C1 segment of cervical spinal cord (tissue), 14 donors: ENCODE measurements at places on chromosomes 1 and 21.

GRCh38 chr1:240122639-240123613 lies 31.2 kb downstream of the FMN2 start:
- no peak for DNase-seq

- peak; percentile 6 for DNase-seq
Measured at GRCh38 chr1:11858968-11859871, 475 bp upstream of the NPPB start.

DNA sequence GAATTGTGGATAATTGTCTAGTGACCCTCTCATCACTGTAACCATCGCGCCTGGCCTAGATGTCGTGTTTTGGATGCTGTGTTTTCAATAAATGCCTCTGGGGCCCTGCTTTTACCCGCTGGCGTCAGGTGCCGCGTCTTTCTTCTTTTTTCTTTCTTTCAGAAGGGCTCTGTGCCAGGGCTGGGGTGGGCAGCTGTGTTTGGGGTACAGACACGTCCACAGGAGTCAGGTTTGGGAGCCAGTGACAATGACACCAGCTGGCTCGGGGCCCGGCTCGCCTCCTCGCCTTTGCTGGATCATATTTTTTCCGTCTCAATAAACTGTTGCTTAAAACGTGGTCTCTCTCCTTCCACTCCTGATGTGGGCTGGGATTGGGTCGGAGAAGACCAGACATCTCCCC lies 16.1 kb downstream of the TMEM201 start:
- no peak for DNase-seq

GRCh38 chr1:183516725-183517124 lies 44.4 kb downstream of the SMG7 start:
- DNase-seq, result no peak

GRCh38 chr1:49424782-49425181 lies 599.0 kb downstream of the AGBL4 start:
- no peak for DNase-seq

- no peak for DNase-seq
Measured at GRCh38 chr1:157103268-157103667, 3.7 kb upstream of the ETV3L start.

DNA sequence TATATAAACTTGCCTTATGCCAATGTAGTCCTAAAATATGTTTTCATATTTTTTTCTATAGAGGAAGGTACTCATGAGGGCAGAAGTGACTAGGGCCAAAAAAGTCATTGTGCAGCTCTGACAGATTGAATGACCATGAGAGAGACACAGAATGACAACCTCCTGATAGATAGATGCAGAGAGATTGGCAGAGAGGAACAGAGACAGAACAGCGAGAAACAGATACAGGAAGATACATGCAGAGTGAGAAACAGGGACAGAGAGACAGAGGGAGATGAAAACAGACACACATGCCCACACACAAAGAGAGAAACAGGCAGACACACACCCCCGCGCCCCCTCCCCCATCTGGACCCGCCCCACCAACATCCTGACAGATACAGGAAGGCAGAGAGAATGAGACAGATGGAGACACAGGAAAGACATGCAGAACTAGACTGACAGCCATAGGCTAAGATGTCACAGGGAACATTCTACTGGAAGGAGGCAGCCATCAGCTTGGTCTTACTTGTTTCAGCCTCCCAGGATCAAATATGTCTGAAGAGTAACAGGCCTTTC lies 211.1 kb downstream of the ST6GALNAC3 start:
- no peak for DNase-seq

DNA sequence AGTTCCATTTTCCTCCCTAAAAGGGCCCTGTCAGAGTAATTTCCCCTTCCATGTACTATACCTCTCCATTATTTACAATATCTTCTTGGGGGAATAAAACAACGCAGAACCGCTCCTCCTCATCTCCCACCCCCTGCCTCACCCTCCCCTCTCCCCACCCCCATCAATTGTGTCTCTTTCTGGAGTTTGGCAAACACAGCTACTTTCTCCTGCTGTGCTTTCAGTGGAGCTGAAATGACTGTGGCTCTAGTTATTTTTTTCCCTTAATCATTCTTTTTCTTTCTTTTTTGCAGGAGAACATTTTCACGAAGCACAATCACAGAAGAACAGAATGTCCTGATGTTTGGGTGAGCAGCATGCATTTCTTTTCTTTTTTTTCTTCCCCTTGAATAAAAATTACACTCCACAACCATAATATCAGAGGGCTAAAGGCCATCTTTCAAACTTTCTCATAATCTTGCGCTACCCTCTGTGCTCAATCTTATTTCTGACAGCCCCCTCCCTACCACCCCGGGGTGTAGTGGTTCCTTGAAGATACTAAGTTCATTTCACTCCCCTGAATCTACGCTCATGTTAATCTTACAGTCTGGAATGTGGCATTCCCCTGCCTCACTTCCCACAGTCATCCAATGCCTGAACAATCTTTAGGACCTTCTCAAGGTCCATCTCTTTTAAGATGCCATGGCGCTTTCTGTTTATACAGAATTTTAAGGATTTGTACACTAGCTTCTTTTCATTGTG lies 8.8 kb upstream of the PLXNA2 start:
- DNase-seq, result no peak

DNA sequence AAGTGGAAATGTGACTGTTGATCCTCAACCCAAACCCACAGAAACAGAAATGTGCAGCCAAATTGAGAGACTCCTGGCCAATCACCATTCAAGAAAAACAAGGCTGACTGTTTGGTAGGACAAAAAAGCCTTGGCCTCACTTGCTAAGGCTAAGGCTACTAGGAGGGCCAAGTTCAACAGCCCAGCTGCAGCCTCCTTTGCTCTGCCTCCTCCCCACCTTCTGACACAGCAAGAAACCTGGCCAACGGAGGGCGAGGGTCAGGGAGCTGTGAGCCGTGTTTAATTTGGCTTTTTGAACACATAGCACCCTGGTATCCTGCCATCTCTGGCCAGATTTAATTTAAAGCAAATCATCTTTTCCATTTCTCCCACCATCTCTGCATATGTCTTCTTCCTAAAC lies 165.8 kb upstream of the RAB4A start:
- no peak for DNase-seq
